Heart left ventricle (tissue), 16 donors: ENCODE measurements at places on chromosomes 2 and 18. TPM values are rescaled to one million over a fixed set of nuclear protein-coding genes. Genes with fewer than 3 reads are reported as not detected.

GRCh38 chr2:166373105-166373504, 2.6 kb downstream of the SCN9A start:
- no peak for DNase-seq

CRIM1 gene
- 47.9 TPM for polyA plus RNA-seq

SUCLG1 gene
- 336 TPM for polyA plus RNA-seq

DNA sequence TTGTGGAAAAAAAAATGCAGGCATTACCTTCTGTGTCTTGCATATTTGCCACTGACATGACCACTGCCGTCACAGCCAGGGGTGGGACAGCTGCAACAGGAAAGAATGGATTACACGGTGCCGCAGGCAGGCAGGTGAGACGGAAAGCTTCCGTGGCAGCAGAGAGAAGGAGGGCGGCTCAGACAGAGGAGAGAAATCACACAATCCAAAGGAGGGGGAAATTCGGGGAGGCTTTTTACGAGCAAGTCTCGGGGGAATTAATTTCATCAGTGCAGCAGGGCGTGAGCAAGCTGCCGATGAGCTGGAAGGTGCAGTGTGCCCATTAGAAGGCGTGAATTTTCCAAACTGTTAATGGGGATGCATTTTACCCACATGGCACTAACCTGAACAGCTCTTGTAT, 234.8 kb upstream of the PXDN start:
- no peak for DNase-seq

PSMD14 gene
- polyA plus RNA-seq = 32.6 TPM

- no peak for DNase-seq
These were observed 44.9 kb upstream of the REL start for GRCh38 chr2:60836491-60836890.

DNA sequence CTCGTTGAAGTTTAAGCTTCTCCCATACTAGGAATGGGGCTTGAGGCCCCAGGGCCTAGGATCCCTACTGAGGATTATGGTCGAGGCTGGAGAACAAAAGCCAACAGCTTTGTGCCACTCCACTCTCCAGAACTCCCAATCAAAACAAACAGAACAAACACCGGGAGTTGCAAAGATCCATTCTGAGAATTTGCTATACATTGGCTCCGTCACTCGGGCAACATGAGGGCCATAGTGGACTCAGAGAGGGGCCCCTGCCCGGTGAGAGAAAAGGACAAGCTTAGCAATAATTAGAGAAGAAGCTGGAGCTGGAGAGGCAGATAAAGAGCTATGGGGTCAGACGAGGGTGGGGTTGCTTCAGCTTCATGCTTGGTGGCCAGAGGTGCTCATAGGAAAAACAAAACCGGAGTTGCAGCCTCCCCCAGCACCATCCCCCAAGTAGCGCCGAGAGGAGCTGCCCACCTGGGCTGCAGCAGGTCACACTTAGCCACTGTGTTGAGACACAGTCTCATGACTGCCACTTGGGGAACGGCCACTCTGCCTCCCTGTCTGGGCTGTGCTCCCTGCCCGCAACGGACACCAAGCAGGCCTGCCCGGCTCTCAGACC, 142.3 kb upstream of the HAAO start:
- DNase-seq = no peak

- no peak for DNase-seq
These were observed 20.4 kb upstream of the CD226 start for GRCh38 chr18:69968039-69968438.

- no peak for DNase-seq
These were observed 1.9 kb downstream of the MCFD2 start for GRCh38 chr2:46913471-46914381.

- no peak for DNase-seq
These were observed 1.5 kb downstream of the CREB1 start for GRCh38 chr2:207531032-207531952.

- no peak for DNase-seq
These were observed 66.1 kb downstream of the TPO start for GRCh38 chr2:1479346-1479745.

PNKD gene
- polyA plus RNA-seq = 54.6 TPM
